ENCODE measurements at places on chromosomes 4 and X.

DNA sequence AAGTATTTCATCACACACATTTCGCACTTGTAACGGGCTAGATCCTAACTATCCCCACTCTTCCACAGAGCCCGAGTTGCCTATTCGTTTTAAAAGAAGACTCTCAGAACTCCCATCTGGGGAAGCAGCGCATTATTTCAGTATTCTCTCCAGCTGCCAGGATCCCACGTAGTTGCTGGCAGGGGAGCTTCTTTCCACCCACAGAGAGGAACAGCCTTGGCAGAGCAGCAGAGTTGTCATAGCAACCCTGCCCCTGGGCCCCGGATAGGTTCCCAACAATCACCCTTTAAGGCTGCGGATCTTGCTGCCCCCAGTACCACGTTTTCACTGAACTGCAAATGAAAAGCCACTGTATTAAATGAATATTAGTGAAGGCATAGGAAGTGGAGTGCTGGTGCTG, 106.7 kb downstream of the GPM6A start:
- no peak for DNase-seq

- no peak for DNase-seq
Observed at GRCh38 chrX:78822157-78822690, 74.7 kb downstream of the LPAR4 start.

- DNase-seq, result no peak
Observed at GRCh38 chrX:124045109-124045508, 83.6 kb downstream of the STAG2 start.

- DNase-seq, result no peak
Observed at GRCh38 chr4:8838961-8839431, 32.6 kb downstream of the HMX1 start.

- DNase-seq, result no peak
Observed at GRCh38 chr4:88969271-88969670, 87.7 kb downstream of the FAM13A start.

DNA sequence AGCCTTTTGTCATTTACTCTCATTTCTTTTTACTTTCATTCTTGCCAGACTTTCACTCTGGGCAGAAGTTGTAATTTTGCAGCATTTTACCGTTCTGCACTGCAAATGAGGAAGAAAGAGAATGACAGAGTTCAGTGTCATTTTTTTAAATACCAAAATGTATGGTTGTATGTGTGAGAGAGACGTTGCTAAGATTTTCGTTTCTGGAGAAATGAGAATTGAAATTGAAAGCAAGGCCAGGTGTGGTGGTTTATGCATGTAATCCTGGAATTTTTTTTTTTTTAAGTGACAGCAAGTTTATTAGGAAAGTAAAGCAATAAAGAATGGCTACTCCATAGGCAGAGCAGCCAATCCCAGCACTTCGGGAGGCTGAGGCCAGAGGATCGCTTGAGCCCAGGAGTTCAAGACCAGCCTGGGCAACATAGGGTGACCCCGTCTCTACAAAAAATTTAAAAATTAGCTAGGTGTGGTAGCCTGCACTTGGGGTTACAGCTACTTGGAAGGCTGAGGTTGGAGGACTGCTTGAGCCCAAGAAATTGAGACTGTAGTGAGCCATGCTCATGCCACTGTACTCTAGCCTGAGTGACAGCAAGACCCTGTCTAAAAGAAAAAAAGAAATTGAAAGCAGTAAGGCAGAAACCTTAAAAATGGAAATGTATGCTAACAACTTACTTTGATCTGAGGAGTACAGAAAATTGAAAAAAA, 12.9 kb downstream of the DCK start:
- no peak for DNase-seq

- no peak for DNase-seq
Observed at GRCh38 chr4:128700659-128701350, 108.7 kb upstream of the JADE1 start.

- DNase-seq, result peak; percentile 22
Observed at GRCh38 chrX:139932073-139932900, 566 bp downstream of the ATP11C start.

Measured in stimulated activated CD4-positive, alpha-beta T cell treated with anti-CD3 and anti-CD28 coated beads, TNF-alpha, amount 100 ng/mL, for 4 hours (primary cell).